ENCODE measurements at places on chromosomes 7 and 10.

DNA sequence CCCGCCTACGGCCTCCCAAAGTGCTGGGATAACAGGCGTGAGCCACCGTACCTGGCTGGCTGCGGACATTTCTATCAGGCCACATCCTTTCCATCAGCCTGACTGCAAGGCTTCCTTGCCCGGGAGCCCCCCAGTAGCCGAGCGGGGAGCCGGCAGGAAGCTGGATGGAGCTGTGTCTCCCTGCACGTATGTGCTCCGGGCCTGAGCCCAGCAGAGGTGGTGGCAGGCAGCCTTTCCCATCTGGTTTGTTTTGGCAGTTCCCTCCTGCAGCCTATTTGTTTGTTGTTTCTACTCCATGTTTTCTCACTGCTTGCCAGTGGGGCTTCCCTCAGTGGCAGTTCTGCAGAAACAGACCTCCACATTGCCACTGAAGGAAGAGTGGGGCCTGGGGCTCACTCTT, 5.4 kb downstream of the POP7 start:
- no peak for DNase-seq
- no peak overlapping the region for H3K4me3 ChIP-seq
- peaks cover 5% of the 10 kb centered on the region for H3K36me3 ChIP-seq
- no peaks in the 10 kb centered on the region for H3K4me1 ChIP-seq

- H3K4me1 ChIP-seq = no peaks in the 10 kb centered on the region
- H3K4me3 ChIP-seq = no peak overlapping the region
- H3K27ac ChIP-seq = no peak overlapping the region
- DNase-seq = peak; percentile 47
- H3K36me3 ChIP-seq = no peaks in the 10 kb centered on the region
Measured at GRCh38 chr10:43203448-43204041, 63.3 kb downstream of the RASGEF1A start.

GRCh38 chr10:115950320-115950719, 322.7 kb downstream of the GFRA1 start:
- DNase-seq = no peak
- H3K27ac ChIP-seq = no peak overlapping the region
- H3K4me1 ChIP-seq = no peaks in the 10 kb centered on the region
- no peaks in the 10 kb centered on the region for H3K27me3 ChIP-seq
- H3K4me3 ChIP-seq = no peak overlapping the region

DNA sequence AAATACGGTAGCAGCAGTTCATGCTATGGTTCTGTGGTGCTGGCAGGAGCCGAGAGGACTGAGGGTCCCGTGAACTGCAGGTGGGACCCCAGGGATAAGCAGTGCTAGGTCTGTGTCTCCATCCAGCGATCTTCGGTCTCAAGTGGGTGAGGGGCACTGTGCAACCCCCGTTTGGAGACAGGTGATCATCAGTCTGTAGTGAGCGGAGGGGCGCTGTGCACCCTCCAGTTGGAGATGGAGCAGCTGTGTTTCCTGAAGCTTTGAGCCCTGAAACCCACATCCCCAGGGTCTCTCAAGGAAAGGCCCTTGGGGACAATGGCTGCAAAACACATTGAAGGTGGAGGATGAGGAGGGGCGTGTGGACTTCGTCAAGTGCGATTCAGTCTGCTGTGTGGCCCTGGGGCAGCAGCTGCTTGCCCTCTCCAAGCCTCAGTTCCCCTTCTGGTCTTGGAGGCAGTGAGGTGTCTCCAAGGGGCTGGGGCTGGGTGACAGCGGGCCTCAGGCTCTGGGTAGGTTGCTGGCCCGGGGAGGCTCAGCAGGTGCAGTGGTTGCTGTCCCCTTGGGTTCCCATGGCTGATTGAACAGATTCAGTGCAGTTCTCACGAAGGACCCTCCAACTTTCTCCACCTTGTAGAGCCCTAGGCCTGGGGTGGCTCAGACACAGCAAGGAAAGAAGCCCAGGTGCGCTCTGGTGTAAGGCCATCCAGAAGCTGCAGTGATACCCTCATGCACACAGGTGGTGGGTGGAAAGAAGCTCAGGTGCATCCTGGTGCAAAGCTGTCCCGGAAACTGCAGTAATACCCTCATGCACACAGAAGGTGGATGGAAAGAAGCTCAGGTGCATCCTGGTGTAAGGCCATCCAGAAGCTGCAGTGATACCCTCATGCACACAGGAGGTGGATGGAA, 160.6 kb downstream of the ADARB2 start:
- H3K4me3 ChIP-seq = no peak overlapping the region
- peak overlapping the region; percentile 13 for H3K27ac ChIP-seq

DNA sequence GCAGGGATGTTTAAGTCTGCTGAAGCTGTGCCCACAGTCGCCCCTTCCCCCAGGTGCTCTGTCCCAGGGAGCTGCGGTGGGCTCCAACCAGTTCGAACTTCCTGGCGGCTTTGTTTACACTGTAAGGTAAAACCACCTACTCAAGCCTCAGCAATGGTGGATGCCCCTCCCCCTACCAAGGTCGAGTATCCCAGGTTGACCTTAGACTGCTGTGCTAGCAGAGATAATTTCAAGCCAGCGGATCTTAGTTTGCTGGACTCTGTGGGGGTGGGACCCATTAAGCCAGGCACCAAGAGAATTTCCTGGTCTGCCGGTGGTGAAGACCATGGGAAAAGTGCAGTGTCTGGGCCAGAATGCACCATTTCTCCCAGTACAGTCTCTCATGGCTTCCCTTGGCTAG, 56.0 kb downstream of the CCDC7 start:
- H3K4me3 ChIP-seq = no peak overlapping the region
- DNase-seq = no peak
- no peak overlapping the region for H3K27ac ChIP-seq
- no peaks in the 10 kb centered on the region for H3K4me1 ChIP-seq

DNA sequence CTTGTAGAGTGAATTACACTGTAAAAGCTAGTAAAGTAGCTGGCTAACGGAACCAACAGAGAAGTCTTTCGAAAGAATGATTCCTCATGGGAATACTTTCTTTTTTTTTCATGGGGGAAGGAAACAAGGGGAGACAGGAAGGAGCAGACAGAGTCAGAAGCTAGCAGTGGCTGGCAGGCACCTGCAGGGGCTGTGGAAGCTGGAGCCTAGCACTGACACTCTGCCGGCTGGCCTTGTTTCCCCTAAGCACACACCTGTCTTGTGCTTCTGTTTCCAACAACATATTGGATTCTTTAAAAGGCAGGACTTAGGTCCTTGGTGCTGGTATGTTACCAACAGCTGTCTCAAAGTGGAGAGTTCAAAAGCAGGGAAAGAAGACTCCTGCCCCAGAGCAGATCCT, 24.7 kb downstream of the NOD1 start:
- no peaks in the 10 kb centered on the region for H3K27me3 ChIP-seq
- H3K27ac ChIP-seq = no peak overlapping the region
- no peak overlapping the region for H3K4me3 ChIP-seq
- peaks cover 49% of the 10 kb centered on the region for H3K36me3 ChIP-seq
- DNase-seq = no peak

GRCh38 chr7:120110169-120110568, 162.8 kb upstream of the KCND2 start:
- DNase-seq = no peak
- H3K4me1 ChIP-seq = no peaks in the 10 kb centered on the region
- no peak overlapping the region for H3K4me3 ChIP-seq
- H3K27ac ChIP-seq = no peak overlapping the region

DNA sequence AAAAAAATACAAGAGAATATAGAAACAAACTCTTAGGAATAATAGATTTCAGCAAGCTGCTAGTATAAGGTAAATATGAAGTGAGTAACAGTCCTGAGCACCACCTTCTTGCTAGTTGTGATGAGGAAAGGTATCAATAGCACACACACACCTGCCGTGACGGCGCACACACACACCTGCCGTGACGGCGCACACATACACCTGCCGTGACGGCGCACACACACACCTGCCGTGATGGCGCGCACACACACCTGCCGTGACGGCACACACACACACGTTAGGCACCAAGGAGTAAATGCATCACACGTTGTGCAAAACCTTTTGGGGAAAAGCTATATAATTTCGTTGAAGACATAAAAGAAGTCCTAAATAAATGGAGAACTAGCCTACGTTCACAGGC, 4.7 kb upstream of the JAKMIP3 start:
- H3K36me3 ChIP-seq = no peaks in the 10 kb centered on the region

- H3K27me3 ChIP-seq = no peaks in the 10 kb centered on the region
- no peak overlapping the region for H3K27ac ChIP-seq
- no peaks in the 10 kb centered on the region for H3K36me3 ChIP-seq
- DNase-seq = no peak
- H3K4me1 ChIP-seq = no peaks in the 10 kb centered on the region
Measured at GRCh38 chr7:121300685-121301420, 27.9 kb upstream of the WNT16 start.

DNA sequence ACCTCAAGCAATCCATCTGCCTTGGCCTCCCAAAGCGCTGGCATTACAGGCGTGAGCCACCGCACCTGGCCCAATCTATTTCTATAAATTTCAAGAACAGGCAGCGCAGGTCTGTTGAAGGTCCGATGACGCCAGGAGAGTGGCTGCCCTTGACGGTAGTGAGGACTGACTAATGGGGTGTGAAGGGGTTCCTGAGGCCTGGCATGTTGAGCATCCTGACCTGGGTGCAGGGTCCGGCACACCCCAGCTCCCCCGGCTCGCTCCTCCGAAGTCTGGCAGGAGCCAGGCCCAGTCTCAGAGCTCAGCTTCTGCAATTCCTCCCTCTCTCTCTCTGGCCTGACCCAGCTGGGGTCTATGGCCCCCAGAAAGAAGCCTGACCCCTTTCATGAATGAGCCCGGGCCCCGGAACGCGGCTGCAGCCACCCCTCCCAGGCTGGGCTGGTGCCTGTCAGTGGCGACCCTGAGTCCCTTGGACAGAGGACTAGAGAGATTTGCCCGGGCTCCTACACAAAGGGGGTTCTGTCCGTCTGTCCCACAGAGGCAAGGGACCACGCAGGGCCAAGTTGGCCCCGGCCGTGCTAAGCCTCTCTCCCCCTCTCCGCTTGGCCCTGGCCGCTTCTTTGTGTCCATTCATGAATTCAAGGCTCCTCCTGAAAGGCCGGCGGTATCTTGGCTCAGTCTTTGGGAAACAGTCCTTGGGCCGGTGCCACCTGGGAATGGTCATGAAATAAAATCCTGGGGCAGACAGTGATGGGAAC, 18.8 kb downstream of the MMD2 start:
- no peak overlapping the region for H3K27ac ChIP-seq
- no peaks in the 10 kb centered on the region for H3K4me1 ChIP-seq
- H3K27me3 ChIP-seq = no peaks in the 10 kb centered on the region
- no peak for DNase-seq
- H3K4me3 ChIP-seq = no peak overlapping the region
- H3K36me3 ChIP-seq = no peaks in the 10 kb centered on the region

DNA sequence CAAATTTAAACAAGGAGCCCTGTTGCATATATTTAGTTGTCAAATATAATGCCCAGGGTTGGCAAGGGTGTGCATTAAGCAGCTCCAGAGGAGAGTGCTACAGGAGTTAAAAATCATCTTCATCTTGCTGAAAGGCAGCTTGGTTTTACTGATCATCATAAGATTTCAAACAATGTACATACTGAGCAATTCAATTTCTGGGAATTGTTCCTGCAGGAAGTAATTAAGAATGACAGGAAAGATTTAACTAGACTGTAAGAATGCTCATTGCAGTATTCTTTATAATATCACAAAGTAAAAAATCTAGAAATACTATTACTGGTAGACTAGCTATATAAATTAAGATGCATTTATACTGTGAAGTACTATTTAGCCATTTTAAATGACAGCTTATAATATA, 153.6 kb downstream of the DYNC1I1 start:
- H3K36me3 ChIP-seq = no peaks in the 10 kb centered on the region
- H3K4me3 ChIP-seq = no peak overlapping the region
- H3K27ac ChIP-seq = no peak overlapping the region
- no peaks in the 10 kb centered on the region for H3K27me3 ChIP-seq
- no peak for DNase-seq
- no peaks in the 10 kb centered on the region for H3K4me1 ChIP-seq

DNA sequence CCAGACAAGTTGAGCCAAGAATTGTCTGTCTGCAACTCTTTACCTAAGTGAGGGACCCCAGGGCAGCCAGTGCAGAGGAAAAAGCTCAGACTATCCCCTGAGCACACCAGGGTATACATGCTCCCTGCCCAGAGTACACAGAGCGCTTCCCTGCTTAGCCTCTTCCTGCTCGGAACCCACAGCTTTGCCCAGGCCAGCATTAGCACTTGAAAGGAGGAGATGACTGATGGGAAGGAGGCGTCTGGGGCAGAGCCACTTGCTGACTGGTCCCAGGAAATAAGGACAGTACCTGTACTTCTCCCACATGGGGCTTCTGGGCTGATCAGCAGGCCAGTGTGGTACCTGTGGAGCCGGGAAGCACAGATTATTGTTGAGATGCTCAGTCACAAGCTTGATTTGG, 48.4 kb upstream of the TRIM8 start:
- no peaks in the 10 kb centered on the region for H3K36me3 ChIP-seq
- no peak overlapping the region for H3K4me3 ChIP-seq
- H3K4me1 ChIP-seq = no peaks in the 10 kb centered on the region
- no peak overlapping the region for H3K27ac ChIP-seq
- DNase-seq = no peak
- no peaks in the 10 kb centered on the region for H3K27me3 ChIP-seq

GRCh38 chr10:77114181-77114821, 523.3 kb downstream of the KCNMA1 start:
- no peaks in the 10 kb centered on the region for H3K36me3 ChIP-seq
- no peak overlapping the region for H3K27ac ChIP-seq
- no peaks in the 10 kb centered on the region for H3K4me1 ChIP-seq
- no peaks in the 10 kb centered on the region for H3K27me3 ChIP-seq
- DNase-seq = no peak

GRCh38 chr7:44061645-44062179, 3.7 kb downstream of the PGAM2 start:
- DNase-seq = peak; percentile 21
- H3K27me3 ChIP-seq = no peaks in the 10 kb centered on the region
- H3K27ac ChIP-seq = no peak overlapping the region
- no peaks in the 10 kb centered on the region for H3K4me1 ChIP-seq
- no peak overlapping the region for H3K4me3 ChIP-seq

DNA sequence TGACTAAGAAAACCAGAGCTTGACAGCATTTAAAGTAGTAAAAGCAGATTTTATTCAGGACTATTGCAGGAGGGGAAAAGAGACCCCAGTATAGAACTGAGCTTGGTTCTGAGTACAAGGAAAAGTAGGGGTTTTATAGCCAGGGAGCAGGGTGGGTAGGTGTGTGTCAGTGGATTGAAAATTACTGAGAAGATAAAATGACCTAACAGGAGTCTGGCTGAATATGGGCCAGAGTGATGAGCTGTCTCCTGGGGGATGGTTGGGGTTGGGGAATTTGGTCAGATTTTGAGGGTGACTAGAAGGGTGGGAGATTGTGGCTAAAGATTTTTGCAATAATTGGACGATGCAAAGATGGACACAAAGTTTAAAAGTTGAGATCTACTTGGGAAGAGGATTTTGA, 114.0 kb downstream of the ST7 start:
- no peak overlapping the region for H3K4me3 ChIP-seq
- H3K27ac ChIP-seq = no peak overlapping the region
- no peak for DNase-seq
- H3K4me1 ChIP-seq = no peaks in the 10 kb centered on the region
- no peaks in the 10 kb centered on the region for H3K27me3 ChIP-seq

All from Peyer's patch (tissue), 4 donors.